Fibroblast of skin of left biceps (primary cell): ENCODE measurements at places on chromosomes 3 and 15.

GRCh38 chr3:119305286-119305685 is 11.1 kb downstream of the ARHGAP31 start:
- DNase-seq, result no peak

- no peak for DNase-seq
Measured at GRCh38 chr15:71801935-71802655, 8.3 kb upstream of the NR2E3 start.

- no peak for DNase-seq
Measured at GRCh38 chr3:150315721-150316120, 92.4 kb upstream of the TSC22D2 start.

DNA sequence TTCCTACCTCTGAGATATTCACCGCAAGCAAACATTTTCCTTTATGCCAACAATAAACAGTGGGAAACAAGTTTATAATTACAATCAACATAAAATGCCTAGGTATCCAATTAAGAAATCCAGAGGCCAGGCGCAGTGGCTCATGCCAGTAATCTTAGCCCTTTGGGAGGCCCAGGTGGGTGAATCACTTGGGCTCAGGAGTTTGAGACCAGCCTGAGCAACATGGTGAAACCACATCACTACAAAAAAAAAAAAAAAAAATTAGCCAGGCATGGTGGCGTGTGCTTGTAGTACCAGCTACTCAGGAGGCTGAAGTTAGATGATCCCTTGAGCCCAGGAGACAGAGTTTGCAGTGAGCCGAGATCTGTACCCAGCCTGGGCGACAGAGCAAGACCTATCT is 17.3 kb downstream of the TBC1D2B start:
- DNase-seq, result no peak

DNA sequence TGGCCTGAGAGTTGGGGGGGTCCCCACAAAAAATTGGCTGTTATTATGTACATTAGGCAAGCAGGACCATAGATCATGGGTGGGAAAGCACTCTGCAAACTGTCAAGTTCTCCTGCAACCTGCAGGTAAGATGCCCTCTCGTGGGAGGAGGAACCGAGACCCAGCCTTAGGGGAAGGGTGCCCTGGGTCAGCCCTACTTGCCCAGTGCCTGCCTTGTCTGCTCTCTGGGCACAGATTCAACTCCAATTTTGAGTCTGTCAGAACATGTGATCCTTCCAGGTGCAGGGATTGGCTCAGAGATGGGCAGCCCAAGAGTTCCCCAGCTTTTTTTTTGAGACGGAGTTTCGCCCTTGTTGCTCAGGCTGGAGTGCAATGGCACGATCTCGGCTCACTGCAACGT is 99.2 kb downstream of the PLXNA1 start:
- no peak for DNase-seq
